ENCODE measurements at places on chromosomes 3 and 15. TPM values are rescaled to one million over a fixed set of nuclear protein-coding genes. Genes with fewer than 3 reads are reported as not detected.

CMC1 gene
- total RNA-seq, result 56.8 TPM

C2CD4A gene
- total RNA-seq, result not detected

DNA sequence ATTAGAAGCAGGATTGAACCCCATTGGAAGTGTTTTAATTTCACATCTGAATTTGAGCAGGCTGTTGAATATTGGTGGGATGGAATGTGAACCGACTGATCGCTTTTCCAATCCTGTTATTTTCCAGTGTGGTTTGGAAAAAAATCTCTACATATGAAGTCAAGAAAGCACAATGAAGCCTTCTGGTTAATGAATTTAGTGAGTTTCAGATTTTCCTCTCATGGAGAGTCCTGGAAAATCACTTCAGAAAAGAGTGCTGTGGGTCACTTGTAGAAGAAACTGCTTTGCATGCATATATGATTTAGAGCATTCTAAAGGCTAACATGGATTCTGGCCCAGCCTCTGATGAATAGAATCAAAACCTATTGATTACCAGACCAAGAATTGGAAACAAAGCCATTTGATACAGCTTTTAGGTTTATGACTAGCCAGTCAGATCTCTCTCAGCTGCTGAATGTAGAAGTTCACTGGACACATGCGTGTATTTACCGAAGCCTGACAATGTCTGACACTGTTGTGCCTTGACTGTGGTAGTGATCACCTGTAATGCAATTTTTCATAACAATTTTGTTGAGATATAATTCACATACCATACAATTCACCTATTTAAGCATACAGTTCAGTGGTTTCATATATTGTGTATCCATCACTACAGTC lies 121.9 kb downstream of the FNDC3B start:
- DNase-seq, result no peak

DNA sequence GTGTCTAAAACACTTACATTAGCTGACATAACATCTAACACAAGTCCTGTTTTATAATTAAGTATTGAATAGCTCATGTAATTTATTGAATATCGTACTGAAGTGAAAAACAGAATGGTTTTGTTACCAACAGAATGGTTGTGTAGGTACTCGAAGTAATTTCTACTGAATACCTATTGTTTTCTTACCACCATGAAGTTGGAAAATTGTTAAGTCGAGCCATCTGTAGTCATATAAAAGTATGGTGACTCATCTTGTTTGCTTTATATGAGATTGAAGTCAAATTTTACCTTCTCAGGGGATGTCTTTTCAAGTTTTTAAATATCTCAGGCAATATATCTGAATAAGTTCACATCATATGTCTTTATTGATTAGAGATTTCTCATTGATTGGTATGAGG lies 37.6 kb downstream of the PIAS1 start:
- DNase-seq, result no peak

- no peak for DNase-seq
These were observed 447.9 kb downstream of the CNTN6 start for GRCh38 chr3:1540686-1541085.

- no peak for DNase-seq
These were observed 53.0 kb downstream of the PDIA5 start for GRCh38 chr3:123119802-123120201.

Measured in natural killer cell treated with Interleukin-12 subunit alpha and Interleukin-12 subunit beta and Interleukin-15 and Interleukin-18, amount 100 ng/mL, for 72 hours (primary cell).